ENCODE measurements at places on chromosomes 6 and 20. TPM values are rescaled to one million over a fixed set of nuclear protein-coding genes. Genes with fewer than 3 reads are reported as not detected.

DNA sequence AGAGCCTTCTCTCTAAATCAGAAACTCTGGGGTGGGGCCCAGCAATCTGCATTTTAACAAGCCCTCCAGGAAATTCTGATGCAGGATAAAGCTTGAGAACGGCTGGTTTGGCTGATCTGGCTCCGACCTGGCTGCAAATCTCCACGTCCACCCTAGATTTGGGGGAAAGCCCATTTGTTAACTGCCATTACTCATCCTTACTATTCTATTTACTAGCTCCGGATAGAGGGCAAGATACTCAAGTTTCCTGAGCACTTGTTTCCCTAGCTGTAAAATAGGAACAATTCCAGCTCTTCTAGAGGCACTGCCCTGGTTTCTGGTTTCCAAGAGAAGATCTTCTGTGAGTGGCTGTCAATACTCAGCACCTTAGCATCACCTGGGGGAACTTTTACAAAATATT, 44.4 kb downstream of the DAAM2 start:
- no peak for DNase-seq

DNA sequence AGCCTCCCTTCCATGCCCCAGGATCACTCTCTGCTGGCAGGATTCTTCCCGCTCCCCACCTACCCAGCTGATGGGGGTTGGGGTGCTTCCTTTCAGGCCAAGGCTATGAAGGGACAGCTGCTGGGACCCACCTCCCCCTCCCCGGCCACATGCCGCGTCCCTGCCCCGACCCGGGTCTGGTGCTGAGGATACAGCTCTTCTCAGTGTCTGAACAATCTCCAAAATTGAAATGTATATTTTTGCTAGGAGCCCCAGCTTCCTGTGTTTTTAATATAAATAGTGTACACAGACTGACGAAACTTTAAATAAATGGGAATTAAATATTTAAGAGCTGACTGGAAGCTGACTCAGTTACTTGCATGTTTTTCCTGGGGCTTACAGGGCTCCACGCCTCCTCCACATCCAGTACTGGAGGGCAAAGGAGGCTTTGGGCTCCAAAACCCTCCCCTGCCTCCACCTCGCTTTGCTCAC, 24.3 kb upstream of the FANCE start:
- DNase-seq, result peak; percentile 72

DNA sequence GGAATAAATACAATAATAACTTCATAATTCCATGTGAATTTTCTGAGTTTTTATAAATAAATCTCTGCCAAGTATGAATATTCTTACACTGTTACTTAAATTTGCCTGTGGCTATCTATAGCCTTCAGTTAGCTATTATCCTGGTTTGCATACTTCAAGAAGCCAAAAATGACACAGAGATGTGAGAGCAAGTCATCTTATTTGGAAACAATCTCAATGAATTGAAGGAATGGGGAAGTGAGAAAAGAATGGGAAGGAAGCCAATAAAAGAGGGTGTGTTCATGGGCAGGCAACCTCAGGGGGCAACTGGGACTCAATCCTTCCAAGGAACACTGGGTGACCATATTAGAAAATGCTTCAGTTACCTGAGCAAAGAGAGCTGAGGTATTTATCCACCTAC, 9.9 kb downstream of the HAO1 start:
- no peak for DNase-seq

DNA sequence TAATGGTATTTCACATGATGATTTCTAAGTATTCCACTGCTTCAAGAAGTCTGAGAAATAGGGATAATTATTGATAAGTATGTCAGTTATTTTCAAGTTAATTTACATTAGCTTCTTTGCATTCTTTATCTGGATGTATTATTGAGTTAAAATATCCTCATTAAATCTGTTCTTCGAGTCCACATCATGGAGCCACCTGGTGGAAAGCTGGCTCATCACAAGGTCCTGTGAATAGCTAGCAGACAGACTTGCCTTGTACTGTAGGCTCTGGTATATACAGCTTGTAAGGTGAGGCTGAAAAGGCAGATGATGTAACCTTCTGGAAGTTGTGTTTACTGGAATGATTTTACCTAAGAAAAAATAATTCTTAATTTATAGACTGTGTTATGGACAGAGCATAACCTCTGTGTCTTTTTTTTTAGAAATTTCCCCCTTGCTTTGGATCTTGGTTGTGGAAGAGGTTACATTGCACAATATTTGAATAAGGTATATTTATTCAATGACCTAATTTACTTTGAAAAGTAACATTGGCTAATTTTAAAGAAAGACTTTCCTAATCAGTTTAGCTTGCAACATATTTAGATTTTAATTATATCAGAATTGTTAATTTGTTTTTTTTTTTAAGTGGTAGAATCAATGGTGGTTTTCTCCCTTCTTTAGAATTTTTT, 3.5 kb downstream of the NDUFAF5 start:
- DNase-seq, result peak; percentile 62

DNA sequence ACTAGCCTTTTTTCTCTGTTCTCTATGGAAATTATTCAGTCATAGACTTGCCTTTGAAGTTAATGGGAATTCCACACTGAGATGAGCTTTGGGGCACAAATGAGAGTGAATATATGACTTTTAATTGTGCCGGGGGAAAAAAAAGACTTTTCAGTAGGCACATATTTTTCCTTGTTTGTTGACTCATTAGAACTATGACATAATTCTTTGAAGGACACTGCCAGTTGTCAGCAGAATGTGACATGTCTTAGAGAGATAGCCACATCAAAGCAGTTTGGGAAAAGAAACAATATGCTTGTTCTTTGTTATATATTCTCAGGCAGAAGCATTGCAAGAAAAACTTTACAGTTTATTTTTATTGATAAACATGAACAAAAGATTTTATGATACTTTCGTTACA, 138.3 kb downstream of the COL9A1 start:
- no peak for DNase-seq

GRCh38 chr20:47775039-47775438, 10.2 kb downstream of the SULF2 start:
- DNase-seq, result no peak

FAM83D gene
- total RNA-seq, result 82.9 TPM

SMLR1 gene
- not detected for total RNA-seq
